H1 (cell line): ENCODE measurements at places on chromosomes 7 and 10.
A peak's percentile ranks its signal among the peaks of the same experiment; 100 is the strongest.

- peak; percentile 83 for DNase-seq
Measured at GRCh38 chr10:69413221-69413865, 3.4 kb downstream of the TACR2 start.

- DNase-seq, result no peak
Measured at GRCh38 chr10:13453896-13454295, 74.9 kb downstream of the BEND7 start.

DNA sequence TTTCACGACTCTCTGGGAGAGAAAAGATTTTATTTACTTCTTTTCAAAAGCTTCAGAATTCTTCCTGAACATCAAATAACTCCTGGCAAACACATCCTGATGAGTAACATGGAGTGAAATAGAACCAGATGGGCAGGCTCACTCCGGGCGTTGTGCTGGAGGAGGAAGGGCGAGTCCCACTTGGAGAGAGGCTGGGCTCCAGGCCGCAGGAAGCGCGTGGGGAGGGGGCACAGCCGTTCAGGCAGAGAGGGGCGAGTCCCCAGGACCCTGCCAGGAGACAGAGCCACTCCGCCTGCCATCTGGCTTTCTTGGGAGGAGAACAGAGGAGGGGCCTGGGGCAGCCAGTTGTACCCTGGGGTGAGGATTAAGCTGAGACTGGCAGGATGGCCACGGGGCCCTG, 265.9 kb upstream of the ZMIZ1 start:
- DNase-seq, result no peak

GRCh38 chr7:39969431-39969830, 19.4 kb downstream of the CDK13 start:
- no peak for DNase-seq

- no peak for DNase-seq
Measured at GRCh38 chr7:39421251-39421650, 145.0 kb upstream of the YAE1 start.

GRCh38 chr10:29608062-29608461, 26.7 kb downstream of the SVIL start:
- no peak for DNase-seq

DNA sequence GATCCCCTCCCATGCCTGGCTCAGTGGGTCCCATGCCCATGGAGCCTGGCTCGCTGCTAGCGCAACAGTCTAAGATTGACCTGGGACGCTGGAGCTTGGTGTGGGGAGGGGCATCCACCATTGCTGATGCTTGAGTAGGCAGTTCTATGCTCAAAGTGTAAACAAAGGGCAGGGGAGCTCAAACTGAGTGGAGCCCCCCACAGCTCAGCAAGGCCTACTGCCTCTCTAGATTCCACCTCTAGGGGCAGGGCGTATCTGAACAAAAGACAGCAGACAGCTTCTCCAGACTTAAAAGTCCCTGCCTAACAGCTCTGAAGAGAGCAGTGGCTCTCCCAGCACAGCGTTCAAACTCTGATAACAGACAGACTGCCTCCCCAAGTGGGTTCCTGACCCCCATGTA, 31.2 kb upstream of the FFAR4 start:
- DNase-seq, result no peak

DNA sequence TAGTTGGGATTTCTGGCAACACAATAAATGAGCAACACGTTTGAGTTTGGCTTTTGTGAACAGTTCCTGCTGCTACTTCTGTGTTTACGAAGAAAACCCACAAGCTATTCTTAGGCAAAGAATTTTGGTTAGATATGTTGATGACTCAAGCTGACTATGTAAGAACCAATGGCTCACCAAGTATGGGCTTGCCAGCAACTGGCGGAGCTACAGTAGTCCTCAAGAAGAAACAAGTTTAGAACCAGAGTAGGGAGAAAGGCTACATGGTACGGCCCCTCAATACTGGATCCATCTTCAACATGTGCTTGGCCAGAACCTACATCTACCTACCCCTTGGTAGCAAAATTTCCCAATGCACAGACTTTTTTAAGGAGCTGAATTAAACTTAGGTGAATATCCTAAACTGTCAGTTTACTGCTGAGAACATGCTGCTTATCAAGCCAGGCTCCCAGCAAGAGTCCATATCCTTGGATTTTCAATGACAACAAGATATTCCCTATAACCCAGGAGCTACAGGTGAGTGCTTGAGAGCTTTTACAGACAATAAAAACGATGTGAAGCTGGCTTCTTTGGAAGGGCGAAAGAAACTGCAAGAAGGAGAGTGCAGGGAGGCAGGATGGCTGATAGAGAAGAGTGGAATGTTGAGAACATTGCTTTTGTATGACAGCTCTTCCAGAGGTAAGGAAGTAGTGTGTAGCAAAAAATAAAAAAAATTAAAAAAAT, 74.3 kb upstream of the ASAH2 start:
- peak; percentile 5 for DNase-seq

DNA sequence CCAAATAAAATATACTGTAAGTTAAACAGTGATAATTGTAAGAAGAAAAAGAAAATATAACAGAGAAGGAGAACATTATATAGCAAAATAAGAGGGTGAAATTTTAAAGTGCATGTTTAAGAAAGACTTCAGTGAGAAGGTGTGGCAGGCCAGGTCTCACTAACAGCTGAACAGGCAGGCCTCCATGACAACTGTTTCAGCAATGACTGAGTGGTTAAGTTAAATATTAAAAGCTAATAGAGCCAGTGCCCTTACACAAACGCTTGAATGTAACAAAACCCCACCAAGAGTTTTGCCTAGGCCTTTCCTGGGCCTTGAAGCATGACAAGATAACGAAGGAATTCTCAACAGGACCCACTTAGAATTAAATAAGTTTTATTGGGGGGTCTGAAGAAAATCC, 32.6 kb downstream of the CFAP43 start:
- no peak for DNase-seq

GRCh38 chr10:97207756-97208346, 22.1 kb upstream of the SLIT1 start:
- no peak for DNase-seq

DNA sequence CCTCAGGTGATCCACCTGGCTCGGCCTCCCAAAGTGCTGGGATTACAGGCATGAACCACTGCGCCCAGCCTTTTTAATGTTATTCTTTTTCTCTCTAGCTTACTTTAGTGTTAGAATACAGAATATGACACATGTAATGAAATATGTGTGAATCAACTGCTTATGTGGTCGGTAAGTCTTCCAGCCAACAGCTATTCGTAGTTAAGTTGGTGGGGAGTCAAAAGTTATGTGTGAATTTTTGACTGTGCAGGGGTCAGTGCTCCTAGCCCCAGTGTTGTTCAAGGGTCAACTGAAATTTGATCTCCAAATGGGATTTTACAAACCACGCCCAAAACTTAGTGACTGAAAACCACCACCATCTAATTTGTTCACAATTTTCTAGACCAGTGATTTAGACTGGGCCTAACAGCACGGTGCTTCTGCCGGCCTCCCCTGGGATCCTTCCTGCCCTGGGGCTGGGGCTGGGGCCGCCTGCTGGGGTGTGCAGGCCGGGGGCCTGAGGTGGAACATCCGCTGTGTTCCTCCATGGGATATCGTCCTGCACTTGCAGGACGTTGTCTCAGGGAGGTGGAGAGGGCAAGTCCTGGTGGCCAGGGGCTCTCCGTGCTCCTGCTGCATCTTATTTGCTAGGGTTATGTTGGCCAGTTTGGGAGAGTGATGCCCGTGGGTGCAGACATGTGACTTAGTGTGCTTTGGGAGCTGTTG, 24.5 kb upstream of the GRB10 start:
- DNase-seq, result no peak

- peak; percentile 44 for DNase-seq
Measured at GRCh38 chr10:44989597-44990301, 11.0 kb upstream of the ZNF22 start.

GRCh38 chr10:115018185-115018931, 74.8 kb upstream of the ATRNL1 start:
- DNase-seq, result no peak

- DNase-seq, result no peak
Measured at GRCh38 chr10:117441812-117442443, 66.7 kb upstream of the PDZD8 start.

DNA sequence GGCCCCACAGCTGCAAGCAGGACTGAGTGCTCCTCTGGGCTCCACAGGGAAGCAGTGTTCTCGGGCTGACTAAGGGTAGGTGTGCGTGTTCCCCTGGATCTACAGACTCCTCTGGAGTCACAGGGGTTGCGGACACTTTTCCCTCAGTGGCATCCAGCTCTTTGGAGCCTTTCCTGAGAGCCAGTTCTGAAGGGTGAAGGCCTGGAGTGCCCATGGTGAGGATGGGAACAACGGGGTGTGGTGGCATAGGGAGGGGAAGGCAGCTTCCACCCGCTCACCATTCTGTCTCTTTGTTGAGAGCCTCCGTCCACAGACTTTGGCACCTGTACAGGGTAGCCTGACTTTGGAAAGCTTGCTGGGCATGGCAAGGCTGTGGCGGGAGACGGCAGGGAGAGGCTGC, 104.1 kb upstream of the PCBD1 start:
- no peak for DNase-seq

- DNase-seq, result no peak
Measured at GRCh38 chr7:107090457-107090856, 46.0 kb downstream of the PRKAR2B start.

DNA sequence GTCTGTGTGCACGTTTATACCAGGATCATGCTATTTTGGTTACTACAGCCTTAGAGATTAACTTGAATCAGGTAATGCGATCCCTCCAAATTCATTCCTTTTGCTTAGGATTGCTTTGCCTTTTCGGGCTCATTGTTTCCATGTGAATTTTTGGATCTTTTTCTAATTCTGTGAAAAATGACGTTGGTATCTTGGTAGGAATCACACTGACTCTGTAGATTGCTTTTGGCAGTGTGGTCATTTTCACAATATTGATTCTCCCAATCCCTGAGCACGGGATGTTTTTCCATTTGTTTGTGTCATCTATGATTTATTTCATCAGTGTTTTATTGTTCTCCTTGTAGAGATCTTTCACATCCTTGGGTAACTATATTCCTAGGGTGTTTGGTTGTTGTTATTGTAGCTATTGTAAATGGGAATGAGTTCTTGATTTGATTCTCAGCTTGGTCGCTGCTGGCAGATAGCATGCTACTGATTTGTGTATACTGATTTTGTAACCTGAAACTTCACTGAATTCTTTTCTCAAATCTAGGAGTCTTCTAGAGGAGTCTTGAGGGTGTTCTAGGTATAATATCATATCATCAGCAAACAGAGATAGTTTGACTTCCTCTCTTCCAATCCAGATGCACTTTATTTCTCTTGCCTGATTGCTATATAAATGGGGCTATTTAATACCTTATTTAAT, 18.2 kb downstream of the SNX8 start:
- DNase-seq, result no peak

DNA sequence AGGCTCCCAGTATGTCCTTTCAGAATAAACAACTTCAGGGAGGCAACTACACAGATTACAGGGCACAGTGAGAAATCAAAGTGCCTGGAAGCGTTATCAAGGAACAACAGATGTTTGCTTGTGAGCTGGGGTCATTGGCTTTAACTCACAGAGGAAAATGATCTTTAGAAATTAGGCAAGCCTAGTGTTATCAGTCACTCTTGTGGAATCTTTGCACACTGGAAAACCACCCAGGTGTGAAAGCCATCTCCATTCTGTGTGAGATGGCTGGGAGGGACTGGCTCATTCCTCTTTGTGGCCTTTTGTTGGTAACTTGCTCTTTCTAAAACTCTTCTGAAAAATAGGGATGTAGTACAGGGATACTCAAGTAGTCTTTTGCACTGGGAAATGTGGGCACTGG, 716.0 kb downstream of the XPNPEP1 start:
- no peak for DNase-seq

GRCh38 chr7:32489788-32490126, 423 bp downstream of the LSM5 start:
- DNase-seq, result no peak
